Activated CD4-positive, alpha-beta T cell treated with anti-CD3 and anti-CD28 coated beads, Interleukin-2, amount 50 U/mL, for 4 hours (primary cell): ENCODE measurements at places on chromosomes 13 and 19.

DNA sequence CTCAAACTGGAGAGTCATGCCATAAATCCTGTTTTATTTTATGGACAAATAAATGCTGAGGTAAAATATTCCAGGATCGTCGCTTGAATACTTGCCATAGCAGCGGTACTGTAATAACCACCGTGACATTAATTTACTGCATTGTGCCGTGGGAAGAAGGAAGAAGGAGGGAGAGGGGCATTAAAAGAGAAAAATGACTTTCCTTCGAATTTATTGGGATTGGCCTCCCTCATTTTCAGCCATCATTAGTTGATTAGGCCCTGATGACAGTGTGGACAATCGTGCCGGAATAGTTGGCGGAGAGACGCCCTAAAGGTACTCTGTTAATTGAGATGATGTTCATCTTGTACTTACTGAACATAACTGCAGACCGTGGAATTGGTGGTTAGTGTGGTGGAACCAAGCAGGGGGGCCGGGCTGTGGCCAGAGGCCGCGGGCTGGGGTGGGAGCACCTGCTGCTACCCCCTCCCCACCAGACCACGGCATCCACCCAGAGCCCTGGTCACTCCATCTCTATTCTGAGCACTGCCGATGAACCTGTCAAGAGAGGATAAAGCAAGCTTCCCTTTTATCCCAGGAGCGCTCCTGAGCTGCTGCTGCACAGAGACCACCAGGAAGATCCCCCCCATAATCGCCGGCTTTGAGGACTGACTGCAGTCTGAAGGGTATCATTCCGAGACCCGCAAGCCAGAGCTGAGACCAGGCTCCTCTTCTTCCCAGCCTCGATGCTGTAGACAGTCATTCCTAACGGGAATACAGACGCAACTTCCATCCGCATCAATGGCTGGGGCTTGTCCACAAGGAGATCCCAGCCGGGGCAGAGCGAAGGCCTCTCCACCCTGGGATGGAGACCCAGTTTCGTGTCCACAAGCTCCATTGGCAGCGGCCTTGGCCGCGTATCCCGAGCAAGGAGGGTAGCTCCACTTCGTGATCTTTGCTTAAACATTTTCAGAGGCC, 168.3 kb upstream of the TSHZ3 start:
- no peak for DNase-seq

DNA sequence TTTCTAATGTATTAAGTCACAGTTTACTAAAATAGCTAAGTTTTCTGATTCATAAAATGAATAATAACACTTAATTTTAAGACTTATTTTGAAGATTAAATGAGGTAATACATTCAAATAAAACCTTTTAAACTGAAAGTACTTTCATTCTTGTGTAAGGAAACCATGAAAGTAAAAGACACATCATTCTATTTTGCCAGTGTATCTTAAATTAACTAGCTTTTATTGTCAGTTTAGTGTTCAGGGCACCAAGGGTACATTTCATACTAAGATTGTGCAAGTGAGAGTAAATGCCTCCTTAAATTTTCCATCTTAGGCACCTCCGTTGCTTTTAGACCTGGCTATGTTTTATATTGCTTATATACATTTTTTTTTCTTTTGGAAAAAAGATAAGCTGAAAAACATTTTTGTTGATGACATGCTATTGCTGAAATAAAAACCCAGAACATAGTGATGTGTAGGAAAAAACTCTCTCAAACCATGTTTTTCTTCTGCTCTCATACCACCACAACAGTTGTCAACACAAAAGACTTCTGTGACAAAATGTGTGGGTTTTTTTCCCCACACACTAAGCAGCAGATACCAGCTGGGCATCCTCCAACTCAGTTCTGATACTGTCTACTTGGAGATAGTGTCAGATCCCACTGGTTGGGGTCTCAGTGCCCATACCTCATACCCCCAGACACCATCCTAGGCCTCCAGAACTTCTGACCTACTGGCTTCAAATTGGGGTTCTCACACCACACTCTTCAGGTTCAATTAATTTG, 30.7 kb upstream of the LPAR6 start:
- no peak for DNase-seq

DNA sequence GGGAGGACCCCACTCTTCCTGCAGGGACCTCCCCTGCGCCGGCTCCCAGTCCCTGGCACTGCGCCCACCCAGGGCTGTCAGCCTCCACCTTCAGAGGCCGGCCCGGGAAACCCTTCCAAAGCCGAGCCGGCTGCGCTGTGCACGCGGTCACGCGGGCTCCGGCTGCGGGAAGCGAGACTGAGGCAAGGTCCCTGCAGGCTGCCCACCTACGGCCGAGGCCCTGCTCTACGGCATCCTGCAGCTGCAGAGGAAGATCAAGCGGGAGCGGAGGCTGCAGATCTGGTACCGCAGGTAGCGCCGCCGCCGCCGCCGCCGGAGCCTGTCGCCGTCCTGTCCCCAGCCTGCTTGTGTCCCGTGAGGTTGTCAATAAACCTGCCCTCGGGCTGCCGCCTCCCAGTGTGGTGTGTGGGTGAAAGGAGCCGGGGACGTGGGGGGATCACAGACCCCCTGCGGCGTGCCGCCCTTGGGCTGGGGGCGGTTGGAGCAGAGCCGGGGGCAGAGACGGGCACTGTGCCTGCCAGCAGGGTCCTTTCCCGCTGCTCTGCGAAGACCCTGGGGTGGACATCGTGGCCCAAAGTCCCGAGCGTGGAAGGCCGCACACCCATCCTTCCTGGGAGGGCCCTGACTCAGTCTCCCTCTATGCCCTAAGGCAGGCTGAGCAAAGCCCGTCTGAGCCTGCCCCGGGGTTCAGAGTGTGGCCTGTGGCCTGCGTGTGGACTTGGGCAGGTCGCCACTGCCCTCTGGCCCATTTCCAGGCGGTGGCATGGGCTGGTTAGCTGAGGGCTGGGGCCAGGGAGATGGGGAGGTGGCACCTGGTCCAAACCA, 5.9 kb downstream of the GAMT start:
- no peak for DNase-seq

DNA sequence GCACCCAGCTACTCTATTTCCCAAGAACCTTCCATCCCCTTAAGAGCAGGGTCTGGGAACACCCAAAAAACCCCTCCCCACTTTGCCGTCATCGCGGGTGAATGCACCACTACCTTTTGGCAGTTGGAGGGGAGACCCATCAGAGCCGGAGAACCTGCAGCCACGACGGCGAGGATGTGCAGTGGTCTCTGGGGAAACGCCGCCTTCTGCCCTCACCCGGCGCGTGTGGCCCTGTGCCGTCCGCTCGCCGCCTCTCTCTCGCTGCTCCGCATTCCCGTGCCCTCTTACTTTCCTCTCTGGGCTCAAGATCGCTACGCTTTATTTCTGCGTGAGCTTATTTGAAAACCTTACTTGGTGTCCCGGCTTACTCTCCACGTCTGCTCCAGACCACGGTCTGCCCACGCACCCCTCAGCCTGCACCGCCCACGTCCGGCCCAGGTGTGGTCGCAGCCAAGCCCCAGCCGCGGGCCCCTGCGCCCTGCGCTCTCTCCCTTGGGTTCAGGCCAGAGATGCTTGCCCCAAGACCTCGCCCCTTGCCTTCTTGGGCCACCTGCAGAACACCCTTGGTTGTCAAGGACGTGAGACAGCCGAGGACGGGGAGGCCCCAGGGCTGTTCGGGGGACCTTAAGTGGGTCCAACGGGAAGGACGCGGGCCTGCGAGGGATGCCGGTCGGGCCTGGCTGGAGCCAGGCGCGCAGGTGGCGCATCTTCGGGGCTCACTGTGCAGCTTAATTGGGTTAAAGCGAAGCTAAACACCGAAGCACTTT, 2.0 kb upstream of the MAB21L1 start:
- no peak for DNase-seq

DNA sequence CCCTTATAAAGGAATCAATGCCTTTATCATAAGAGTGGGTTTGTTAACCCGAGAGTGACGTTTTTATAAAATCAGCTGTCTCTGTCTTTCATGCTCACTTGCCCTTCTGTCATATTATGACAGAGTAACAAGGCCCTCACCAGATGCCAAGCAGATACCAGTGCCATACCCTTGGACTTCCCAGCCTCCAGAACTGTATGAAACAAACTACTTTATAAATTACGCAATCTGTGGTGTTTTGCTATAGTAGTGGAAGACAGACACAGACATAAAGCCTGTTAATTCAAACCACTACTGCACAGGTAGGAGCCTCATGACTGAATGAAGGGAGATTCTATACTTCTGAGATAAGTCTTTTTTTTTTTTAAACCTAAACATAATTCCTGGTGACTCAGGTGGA, 4.6 kb downstream of the VN1R1 start:
- no peak for DNase-seq
